ENCODE measurements at places on chromosomes 2 and 18.

DNA sequence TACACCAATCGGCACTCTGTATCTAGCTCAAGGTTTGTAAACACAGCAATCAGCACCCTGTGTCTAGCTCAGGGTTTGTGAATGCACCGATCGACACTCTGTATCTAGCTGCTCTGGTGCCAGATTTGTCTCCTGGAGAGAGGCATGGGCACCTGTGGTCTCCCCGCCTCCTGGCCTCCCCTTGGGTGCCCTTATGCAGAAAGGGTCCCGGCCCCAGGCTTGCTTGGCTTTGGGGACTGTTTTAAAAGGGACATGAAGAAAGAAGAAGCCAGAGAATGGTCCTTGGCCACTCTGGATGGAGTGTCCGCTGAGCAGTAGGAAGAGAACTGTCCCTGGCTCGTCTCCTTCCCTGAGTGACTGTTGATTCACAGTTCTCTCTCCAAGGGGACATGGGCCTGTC is 11.5 kb upstream of the ALPP start:
- no peak for DNase-seq

- peak; percentile 70 for DNase-seq
These were observed 16.2 kb downstream of the ATG16L1 start for GRCh38 chr2:233267516-233268245.

GRCh38 chr18:58965291-58966004 is 100.8 kb downstream of the ZNF532 start:
- DNase-seq: no peak

- DNase-seq: no peak
These were observed 132.6 kb upstream of the NABP1 start for GRCh38 chr2:191545361-191545760.

- no peak for DNase-seq
These were observed 192.9 kb downstream of the HAUS1 start for GRCh38 chr18:46297124-46297523.

- no peak for DNase-seq
These were observed 55.5 kb downstream of the PXDN start for GRCh38 chr2:1688859-1689258.

DNA sequence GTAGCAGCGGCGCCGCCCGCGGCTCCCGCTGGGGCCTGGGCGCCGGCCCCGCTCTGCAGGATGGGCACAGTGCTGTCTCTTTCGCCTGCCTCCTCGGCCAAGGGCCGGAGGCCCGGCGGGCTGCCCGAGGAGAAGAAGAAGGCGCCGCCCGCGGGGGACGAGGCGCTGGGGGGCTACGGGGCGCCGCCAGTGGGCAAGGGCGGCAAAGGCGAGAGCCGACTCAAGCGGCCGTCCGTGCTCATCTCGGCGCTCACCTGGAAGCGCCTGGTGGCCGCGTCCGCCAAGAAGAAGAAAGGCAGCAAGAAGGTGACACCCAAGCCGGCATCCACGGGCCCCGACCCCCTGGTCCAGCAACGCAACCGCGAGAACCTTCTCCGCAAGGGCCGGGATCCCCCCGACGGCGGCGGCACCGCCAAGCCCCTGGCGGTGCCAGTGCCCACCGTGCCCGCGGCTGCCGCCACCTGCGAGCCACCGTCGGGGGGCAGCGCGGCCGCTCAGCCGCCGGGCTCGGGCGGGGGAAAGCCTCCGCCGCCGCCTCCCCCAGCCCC is 369 bp downstream of the CDK5R2 start:
- no peak for DNase-seq

GRCh38 chr18:37508207-37508606 is 57.4 kb downstream of the CELF4 start:
- no peak for DNase-seq
